ENCODE measurements at places on chromosomes 4 and X.

DNA sequence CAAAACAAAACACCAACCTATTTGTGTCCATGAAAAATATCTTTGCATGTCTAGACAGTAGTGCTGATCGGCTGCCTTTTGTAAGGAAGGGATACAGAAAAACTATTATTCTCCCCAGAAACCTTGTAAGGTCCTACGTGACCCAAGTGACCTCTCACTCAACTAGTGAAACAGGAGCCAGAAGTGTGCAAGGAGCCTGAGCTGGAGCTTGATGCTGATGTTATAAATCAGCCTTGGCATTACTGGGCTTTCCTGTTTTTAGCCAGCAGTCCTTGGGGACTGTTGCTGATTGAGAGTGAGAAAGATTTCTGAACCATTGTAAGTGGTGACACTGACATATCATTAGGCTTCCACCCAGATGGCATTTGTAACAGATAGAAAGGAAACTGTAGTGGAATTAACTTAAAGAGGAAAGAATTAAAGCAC lies 100.8 kb upstream of the LIMCH1 start:
- no peak for DNase-seq

DNA sequence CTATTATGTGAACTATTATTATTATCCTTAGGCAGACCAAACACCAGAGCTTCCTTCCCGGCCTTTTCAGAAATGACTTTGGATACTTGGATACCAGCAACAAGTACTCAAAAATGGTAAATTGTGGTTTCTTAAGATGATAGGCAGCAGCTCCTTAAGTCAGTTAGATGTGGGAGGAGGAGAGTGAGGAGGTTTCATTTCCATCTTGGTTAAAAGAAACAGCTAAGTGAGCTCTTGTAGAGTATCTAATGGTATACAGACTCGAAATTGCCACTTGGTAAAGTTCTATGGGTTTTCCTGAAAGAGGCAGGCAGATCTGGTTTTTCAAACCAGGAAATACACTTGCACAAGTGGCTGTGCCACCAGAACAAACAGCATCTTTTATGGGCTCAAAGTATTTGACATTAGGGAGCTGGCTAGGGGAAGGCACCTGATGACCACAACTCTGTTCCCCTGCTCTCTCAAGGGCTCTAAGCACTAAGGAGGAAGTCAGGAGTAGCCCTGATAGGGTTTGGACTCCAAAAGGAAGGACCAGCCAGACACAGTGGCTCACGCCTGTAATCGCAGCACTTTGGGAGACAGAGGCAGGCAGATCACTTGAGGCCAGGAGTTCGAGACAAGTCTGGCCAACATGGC lies 130.9 kb downstream of the TMEM164 start:
- no peak for DNase-seq

DNA sequence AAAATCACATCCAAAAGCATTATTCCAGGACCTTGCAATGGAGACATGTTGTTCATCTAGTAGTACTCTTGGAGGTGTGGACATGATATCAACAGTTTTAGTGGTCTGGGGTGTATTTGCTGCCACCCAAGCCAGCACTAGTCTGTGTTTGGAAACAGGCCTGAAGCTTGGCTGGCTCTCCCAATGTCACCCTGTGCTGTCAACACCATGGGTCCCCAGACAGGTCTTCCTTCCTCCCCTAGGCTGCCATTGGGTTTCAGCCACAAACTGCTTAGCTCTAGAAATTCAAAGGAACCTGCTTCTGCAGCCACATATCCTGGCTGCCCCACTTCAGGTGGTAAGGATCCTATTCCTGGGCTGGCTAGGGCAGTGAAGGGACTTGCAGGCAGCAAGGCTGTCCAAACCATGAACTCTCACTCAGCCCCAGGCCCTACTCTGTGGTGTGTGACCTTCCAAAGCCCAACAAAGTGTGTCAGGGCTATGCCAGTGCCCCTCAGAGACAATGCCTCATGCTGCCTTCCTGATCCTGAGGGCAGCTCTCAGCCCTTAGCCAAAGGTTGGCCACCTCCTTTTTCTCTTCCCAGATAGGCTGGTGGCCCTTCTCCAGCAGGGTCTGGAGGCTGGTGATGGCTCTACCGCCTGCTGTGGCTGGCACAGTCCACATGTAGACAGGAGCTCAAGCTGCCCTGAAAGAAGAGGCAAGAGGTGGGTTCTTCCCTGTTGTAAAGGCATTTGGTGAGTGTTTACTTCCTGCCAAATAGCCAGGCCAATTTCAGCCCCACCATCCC lies 18.3 kb downstream of the AMER1 start:
- no peak for DNase-seq

DNA sequence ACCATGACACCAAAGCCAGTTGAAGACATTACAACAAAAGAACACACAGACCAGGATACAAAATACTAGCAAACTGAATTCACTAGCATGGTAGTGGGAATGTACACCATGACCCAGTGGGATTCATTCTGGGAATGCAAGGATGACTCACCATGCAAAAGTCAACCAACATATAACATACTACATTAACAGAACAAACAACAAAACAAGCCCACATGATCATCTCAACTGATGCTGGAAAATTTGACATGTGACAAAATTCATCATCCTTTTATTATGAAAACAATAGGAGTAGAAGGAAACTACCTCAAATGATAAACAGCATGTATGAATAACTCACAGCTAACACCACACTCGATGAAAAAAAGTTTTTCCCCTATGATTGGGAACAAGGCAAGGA lies 190.2 kb downstream of the DCLK2 start:
- DNase-seq, result no peak

DNA sequence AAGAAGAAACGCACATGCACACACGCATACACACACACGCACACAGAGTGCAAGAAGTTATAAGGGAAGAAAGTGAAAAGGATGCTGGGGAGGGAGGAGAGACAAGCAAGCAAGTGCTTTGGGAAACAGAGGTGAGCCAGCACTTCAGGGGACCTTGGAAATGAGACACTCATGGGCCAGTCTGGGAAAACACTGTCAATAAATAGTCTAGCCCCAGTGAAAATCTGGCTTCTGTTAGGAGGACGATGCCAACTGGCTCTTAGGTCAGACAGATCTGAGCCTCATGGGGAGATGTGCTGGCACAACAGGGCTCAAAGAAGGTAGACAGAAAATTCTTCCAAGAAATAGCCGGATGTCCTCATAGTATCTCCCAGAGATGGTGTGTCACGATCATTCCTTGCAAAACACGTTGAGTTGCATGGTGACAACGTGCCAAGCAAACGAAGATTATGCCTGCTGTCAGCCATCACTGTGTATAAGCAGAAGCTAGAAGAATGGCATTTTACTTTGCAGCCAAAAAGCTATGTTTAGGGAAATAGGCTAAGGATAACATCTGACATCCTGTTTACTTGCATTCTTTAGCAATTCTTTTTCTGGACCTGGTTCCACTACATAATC lies 557 bp upstream of the ARHGEF6 start:
- no peak for DNase-seq

- no peak for DNase-seq
Measured at GRCh38 chrX:9562851-9563250, 98.0 kb downstream of the TBL1X start.

DNA sequence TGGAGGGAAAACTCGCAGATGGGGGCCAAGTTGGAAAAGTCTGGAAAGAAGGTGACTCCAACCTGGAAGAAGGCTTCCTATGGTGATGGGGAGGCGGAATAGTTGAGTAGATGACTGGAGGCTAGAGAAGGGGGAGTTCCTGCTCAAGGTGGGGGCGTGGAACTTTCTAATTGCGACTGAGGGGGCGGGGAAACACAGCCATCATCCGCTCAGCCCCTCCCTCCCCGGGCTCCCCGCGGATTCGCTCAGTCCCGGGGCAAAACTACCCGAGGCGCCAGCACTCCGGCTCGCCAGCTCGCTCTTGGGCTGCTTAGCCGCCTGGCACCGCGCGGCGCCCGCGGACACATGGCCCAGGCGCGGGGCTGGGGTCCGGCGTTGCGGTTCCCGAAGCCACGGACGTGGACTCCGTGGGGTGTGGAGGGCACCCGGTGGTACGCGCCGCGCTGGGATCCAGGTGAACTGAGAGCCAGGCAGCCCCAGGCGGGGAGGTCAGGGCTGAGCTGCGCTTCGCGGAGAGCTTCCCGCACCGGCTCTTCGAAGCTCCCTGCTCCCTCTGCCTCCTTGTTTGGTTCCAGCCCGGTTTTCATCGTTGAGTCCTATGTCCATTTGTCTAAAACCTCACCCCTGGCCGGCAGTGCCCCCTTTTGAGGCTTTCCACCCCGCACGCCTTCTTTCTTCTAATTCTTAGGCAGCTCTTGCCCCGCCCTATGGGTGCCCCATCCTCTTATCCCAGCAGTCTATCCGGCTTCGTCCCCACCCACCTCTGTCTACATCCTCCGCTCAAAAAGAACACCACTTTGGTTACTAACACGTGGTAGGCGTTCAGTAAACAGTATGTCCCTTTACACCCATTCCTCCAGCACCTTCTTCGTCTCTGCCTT lies 38.9 kb downstream of the STARD8 start:
- DNase-seq, result peak; percentile 56

- DNase-seq, result no peak
Measured at GRCh38 chrX:123518791-123519190, 214.1 kb downstream of the THOC2 start.

DNA sequence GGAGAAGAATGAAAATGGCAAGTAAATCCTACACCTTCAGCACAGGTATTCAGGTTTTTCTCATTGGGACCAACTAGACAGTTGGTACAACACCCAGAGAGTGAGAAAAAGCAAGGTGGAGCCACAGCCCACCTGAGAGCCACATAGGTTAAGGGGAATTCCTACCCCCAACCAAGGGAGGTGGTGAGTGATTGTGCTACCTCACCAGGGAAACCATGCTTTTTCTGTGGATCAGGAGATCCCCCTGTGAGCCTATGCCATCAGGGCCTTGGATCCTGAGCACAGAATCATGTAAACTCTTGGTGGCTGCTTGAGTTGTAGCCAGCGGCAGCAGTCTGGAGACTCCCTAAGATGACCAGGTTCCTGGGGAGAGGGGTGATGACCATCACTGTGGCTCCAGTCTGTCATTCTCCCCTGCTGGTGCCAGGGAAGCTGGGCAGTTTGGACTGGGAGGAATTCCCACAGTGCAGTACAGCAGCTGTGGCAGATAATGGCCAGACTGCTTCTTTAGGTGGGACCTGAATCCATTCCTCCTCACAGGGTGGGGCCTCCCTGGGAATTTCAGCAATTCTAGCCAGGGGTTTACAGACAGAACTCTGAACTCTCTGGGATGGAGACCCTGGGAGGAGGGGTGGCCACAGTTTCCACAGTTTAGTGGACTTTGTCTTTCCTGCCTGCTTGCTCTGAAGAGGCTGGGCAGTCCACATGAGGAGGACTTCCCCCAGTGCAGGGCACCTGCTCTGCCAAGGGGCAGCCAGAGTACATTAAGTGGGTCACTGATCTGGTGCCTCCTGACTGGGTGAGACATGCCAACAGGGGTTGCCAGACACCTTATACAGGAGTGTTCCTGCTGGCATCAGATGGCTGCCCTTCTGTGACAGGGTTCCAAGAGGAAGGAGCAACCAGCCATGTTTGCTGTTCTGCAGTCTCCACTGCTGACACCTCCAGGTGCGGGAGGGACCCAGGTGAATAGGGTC lies 43.2 kb downstream of the PARM1 start:
- DNase-seq, result no peak

DNA sequence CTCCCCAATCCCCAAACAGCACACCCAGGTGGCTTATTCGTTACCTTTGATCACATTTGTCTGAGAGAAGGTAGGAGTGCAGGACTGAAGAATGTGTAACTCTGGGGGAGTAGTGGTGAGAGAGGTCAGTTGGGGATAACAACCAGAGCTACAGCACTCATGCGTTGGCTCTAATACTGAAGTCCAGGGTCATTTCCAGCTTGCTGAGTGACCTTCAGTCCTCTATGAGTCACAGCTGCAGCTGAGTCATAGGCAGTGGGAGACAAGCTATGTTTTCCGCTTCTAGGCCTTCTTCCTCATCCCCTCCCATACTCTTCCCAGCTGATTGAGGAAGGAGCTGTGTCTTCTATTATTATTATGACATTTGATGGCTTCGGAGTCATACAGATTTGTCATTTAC lies 31.6 kb upstream of the CT47C1 start:
- no peak for DNase-seq

DNA sequence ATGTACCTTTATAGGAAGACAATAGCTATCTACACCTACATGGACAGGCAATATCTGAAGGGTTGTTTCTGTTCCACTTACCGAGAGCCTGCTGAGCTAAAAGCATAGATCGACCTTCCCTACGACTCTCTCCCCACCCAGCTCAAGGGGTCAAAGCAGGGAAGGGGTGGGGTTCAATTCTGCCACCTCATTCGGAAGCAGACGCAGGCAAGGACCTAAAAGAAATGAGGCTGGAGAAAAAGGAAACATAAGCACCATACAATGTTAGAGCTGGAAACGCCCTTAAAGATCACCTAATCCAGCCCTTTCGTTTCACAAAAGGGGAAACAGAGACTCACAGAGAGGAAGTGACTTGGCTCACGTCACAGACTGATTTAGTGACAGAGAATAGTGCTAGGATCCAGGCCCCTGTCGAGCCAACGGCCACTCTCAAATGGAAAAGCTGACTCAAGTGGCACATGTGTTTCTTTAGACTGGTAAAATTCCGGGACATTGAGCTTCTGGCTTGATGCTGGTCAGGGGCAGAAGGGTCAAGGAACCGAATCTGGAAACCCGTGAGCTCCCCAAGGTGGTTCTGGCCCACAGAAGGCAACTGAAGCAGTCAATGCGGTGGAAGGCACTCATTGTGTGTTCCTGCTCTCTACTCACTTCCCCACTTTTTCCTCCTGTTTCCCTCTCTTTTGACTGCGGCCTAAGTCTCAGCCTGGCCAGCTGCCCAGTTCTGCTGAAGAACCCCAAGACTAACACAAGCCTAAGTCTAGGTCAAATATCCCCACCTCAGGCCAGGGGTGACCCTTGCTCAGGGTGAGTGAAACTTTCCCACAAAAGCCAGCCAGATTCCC lies 7.5 kb downstream of the SEPTIN6 start:
- DNase-seq, result no peak

DNA sequence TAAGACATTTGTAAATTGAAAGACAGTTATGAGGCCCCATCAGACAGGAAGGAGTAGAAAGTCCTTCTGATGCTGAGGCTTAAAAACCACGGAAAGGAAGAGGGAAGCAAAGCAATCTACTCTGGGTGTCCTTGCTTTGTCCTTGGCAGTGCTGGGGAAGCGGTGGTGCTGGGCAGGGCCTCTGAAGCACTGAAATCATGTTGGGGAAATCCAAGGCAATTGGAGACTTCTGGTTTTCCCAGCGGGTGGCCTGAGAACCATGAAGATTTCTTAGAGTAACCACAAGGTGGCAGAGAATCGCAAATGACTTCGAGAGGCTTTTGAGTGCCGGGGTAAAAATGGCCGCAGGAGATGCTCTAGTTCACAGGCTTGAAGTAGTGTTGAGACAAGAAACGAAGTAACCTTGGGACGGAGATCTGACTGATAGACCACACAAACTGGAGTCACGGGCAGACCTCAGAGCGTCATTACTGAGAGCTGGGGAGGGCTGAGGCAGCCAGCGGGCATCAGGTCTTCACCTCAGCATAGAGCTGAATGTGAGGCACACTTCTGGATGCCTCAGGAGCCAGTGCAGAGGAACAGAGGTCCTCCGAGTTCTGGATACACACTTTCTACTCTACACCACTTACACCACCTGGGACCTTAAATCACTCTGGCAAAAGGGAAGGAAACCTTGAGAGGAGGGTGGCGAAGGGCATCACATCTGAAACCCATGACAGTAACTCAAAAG lies 130.7 kb upstream of the GPRIN3 start:
- DNase-seq, result peak; percentile 2
